ENCODE measurements at places on chromosomes 2 and 18.

DNA sequence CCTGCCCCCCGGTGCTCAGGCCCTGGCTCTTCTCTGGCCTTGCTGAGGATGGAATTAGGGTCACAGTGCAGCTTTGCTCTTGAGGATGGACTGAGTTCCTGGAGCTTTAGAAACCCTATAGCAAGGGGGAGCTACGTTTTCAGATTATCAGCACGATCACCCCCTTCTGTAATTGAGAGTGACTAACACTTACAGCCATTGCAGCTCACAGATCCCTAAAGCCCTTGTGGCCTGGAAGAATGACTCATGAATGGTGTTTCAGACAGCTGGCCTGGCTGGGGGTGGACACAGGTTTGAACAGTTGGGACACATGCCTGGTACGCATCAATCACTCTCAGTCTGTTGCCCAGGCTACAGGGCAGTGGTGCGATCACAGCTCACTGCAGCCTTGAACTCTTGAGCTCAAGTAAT is 79.7 kb upstream of the IGFBP5 start:
- no peak for DNase-seq

DNA sequence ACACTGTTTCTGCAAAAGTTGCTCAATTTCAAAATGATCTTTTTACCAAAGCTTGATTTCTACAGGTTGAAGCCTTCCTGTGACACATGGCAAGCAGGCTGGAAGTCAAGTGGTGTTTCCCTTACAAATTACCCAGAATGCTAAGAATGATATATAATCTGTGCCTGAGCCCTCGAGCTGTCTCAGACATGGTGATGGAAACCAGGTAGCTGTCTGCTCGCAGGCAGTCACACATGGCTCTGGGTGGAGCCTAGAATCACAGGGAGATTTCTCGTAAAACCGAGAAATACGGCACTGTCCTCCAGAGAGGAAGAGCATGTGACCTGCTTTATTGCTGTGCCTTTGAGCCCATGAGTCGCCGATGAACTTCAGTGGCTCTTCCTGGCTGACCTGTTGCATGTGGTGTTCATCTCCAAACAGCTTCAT is 392.9 kb downstream of the ZNF521 start:
- no peak for DNase-seq

GRCh38 chr2:63699549-63699839 is 110.7 kb downstream of the MDH1 start:
- DNase-seq: no peak

DNA sequence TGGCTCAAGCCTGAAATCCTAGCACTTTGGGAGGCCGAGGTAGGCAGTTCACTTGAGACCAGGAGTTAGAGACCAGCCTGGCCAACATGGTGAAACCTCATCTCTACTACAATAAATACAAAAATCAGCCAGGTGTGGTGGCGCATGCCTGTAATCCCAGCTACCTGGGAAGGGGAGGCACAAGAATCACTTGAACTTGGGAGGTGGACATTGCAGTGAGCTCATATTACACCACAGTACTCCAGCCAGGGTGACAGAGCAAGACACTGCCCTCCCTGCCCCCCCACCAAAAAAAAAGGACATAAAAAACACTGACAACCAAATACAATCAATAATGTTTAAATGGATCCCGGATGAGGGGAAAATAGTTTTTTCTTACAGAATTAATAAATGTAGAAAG is 7.8 kb downstream of the TIA1 start:
- no peak for DNase-seq

DNA sequence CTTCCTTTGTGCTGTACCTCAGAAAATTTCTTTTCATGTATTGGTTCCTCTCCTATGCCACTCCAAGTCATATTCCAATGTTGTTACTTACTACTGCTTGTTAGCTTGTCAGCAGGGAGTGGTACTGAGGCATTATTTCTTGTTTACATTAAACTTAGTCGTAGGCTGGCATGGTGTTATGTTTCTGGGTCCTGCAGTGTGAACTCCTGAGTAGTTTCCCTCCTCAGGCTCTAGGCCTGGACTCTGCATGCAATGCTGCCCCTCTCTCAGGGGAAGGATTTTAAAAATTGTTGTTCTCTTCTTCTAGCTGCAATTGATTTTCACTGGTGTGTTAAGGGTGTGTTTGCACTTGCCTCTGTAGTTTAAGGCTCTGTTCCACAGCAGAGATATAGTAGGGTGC is 671.6 kb downstream of the PLCL1 start:
- no peak for DNase-seq

DNA sequence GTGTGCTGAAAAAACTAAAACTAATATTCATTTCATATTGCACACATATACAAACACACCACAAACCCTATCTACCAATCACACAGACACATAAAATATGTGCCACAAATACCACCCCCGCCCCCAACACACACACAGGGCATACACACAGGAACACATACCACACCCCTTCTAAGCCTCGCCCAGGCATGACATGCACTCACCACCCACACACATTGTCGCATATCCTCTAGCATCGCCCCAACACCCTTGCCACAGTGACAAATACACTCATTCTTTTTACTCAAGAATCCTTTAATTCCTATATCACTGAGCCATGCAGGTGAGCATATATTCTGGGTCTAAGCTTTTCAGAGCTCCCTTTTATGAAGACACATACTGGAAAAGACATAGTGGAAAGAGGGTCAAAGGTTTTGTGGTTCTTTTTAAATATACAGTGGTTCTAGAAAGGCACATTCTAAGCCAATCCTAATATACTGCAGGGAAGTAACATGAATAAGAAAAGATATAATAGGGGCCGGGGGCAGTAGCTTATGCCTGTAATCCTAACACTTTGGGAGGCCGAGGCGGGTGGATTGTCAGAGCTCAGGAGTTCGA is 24.5 kb upstream of the LCLAT1 start:
- no peak for DNase-seq

DNA sequence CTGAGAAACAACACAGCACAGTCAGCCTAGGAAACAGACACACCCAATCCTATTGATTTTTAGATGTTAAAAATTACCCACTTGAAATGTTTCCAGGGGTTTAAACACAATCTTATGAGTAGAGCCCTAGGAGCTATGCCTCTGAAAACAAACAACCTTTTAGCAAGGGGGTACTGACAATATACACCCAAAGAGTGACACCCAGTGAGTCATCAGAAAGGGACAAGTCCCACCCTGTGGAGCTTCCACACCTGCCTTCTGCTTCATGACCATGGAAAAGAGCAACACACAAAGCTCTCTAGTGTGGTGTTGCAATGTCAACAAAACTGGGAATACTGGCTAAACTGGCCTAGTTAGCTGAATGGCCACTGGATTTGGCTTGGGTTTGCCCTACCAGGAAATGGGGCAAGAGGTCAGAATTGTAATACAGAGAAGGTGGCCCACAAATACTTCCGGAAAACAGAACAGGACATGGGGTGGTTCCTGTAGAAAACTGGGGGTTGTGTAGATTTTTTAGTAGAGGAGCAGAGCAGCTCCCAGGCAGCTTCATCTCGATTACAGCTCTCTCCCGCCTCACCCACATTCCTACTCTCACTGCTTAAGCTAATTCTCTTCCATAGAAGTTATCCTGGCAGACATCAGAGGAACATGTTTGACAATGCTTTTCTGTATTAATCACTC is 98.2 kb downstream of the GAREM1 start:
- DNase-seq: no peak

GRCh38 chr2:197954328-197954727 is 149.9 kb downstream of the PLCL1 start:
- DNase-seq: no peak

DNA sequence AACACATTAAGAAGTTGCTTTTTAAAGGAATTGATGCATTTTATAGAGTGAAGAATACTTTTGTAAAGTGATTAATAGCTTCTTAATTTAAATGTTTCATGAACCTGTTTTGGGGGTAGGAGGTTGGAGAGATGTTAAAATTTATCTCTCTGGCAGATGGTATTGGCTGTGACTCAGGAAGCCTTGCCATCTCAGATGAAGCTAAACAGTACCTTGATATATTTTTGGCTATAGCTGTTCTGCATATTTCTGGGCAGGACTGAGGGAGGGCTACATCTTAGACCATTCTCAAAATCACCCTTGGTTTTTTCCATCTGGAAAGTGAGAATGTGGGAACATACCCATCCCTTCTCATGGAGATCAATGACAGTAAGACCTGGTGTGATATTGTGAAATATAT is 13.4 kb downstream of the CAPN14 start:
- DNase-seq: no peak

DNA sequence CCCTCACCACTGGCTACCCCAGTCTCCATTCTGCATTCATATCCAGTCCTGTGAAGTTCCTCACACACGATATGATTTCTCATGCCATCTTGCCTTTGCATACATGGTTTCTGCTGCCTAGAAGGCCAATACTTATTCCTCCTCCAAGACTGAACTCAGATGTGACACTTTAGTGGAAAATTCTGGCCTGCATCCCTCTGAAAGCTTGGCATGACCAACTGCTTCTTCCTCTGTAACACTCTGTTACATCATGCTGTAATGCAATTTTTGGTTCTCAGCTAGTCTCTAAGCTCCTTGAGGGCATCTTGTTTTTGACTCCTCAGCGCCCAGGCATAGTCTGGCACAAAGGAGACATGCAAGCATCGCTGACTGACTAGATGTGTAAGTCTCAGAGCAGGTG is 12.6 kb downstream of the FAM161A start:
- no peak for DNase-seq

GRCh38 chr2:15127876-15128275 is 433.3 kb downstream of the NBAS start:
- DNase-seq: no peak

DNA sequence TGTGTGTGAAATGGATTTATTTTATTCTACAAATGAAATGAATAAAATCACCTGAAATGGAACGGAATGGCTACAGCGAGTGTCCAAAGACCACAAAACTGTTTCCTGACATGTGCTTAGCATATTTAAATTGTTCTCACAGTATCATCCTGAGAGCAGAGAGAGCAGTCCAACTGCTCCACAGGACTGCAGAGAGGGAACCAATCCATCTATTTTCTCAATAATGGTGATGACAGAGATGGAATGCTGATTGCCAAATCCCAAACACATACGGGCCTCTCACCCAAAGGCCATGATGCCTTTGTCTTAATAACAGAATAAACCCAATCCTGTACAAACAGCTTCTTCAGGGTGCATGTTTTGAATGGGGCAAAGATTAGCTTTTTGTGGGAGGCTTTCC is 41.1 kb downstream of the STAT1 start:
- DNase-seq: no peak

GRCh38 chr2:133581010-133581760 is 12.9 kb upstream of the NCKAP5 start:
- no peak for DNase-seq

- DNase-seq: no peak
These were observed 95.0 kb downstream of the TNFRSF11A start for GRCh38 chr18:62420151-62420512.

- DNase-seq: no peak
These were observed 178.2 kb downstream of the LOXHD1 start for GRCh38 chr18:46478796-46479195.

- no peak for DNase-seq
These were observed 23.1 kb downstream of the RELCH start for GRCh38 chr18:62210138-62210537.

DNA sequence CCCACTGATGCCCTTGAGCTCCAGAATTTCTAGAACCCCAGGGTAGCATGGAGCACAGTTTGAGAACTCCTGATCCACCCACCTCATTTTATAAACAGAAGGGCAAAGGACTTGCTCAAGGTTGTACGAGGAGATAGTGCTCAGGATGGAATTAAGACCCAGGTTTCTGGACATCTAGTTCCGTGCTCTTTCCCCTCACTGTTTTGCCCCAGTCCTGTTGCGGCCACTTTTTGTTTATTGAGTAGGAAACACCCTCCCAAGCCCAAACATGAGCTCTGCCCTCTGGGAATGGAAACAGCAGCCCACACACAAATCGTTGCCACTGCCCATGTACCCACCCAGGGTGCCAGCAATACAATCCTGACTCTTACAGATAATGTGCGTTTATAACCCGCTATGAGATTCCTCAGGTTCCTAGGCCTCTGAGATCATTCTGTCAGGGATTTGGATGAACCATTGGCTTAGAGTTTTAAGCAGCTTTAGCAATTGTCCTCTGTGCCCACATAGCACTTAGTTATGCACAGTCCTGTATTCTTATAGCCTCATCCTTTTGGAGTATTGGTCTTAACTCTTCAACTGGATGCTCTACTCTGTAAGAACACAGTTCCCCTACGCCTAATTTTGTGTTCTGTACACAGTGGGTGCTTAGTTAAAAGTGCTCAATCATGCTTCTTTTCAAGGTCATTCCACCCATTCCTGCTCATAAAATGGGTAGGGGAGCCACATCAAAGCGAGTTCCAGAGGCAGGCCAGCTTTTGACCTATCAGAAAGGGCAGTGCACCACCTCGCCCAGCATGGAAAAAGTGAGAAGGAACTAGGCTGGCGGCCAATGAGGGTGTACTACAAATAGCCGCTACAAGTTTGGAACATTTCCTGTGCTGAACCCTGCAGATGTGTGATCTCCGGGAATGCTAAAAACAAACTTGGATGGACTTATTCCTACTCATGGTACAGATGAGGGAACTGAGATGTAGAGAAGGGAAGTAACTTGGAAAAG is 60.3 kb upstream of the IGFBP2 start:
- no peak for DNase-seq

GRCh38 chr2:102025016-102025501 is 33.3 kb downstream of the IL1R2 start:
- no peak for DNase-seq

DNA sequence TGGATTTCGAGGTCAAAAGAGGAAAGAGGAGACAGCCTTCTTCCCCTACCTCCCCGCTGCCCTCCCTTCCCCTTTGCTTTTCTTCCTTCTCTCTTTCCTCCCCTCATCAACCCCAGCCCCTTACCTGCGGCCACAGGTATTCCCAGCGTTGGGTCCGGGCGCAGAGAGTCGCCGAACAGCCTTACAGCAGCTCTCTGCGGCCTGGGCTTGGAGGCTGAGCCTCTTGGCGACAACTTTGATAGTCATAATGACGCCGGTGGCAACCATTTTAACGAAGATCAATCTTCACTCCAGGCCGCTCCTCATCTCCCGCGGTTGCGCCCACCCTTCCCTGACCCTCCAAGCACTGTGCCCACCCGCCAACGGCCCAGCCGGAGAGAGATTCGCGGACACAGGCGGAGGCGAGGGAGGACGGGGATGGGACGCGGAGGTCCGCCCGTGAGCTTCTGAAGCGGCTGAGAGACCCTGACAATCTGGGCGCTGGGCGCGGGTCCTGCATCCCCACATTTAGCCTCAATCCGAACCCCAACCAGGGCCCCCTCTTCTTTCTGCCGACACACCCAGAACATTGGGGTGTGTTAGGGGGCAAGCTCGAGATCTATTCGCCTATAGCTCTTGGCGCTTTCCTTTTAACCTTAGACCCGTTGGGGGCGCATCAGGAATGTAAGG is 1.5 kb upstream of the EVX2 start:
- DNase-seq: no peak

- DNase-seq: no peak
These were observed 3.1 kb downstream of the ATOH8 start for GRCh38 chr2:85756822-85757435.

DNA sequence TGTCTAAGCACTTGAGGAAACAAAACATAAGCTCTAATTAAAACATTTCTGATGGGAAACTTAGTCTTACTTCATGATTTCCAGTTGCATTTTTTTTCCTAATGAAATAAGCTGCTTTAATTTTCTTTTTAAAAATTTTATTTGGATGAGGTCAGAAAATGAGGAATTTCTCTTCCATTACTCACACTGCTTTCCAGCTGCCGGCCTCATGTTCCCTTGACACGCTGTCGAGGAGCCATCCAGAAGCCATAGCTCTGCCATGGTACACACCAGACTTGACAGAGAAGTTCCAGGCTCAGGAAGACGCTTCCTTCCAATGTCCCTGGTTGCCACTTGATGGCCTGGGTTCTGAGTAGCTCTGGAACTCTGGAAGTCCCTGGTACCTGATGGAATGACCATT is 12.1 kb upstream of the MAPRE2 start:
- DNase-seq: no peak
